ENCODE measurements at places on chromosomes 11 and 22.

- no peak for DNase-seq
These were observed 14.0 kb upstream of the SYT7 start for GRCh38 chr11:61594907-61595257.

- DNase-seq = no peak
These were observed 1.6 kb upstream of the E2F8 start for GRCh38 chr11:19242179-19242932.

GRCh38 chr11:1351278-1351937, 38.3 kb upstream of the BRSK2 start:
- no peak for DNase-seq

DNA sequence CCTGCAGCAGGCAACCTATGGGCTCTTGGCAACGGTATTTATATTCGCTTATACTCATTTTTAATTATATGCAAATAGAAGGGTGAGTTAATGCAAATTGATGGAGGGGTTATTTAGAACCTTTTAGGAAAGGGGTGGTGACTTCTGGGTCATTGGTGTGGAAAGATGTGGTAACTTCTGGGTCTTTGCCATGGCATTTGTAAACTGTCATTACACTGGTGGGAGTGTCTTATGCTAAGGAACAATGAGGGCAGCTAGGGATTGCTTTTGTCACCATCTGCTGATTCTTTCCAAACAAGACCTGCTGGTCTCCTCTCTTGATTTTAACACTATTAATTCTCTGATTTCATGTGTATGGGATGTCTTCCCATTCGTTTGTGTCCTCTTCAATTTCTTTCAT, 11.7 kb upstream of the KAT5 start:
- no peak for DNase-seq

DNA sequence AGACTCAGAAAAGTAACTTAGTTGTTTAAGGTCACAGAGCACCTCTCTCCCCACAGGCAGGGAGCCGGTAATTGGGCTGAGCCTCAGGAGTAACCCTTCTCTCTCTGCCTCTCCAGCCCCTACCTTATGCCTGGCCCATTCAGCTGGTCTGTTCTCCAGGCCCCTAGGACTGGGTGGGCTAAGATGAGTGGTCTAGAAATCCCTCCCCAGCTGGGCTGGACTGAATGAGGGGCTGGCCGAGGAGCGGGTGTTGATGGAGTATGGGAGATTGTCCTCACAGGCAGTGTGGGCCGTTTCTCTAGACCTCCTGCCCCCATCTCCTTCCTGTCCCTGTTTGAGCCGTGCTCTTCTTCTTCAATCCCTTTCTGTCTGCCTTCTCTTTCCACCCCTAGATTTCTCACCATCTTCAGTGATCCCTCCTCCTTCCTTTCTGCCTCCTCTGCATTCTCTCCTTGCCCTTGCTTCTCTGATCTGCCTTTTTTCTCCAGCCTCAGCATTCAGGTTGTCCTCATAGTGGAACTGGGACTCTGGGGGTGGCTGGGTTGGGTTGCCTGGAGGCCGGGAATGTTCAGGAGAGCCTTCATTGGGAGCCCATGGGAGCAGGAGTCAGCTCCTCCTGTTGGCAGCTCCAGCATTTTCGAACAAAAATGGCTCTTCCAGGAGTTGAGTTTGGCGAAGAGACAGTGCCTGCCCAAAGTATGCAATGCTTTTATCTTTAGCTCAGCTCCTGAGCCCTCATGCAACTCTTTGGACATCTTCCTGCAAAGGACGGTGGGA, 7.6 kb downstream of the ST3GAL4 start:
- DNase-seq = peak; percentile 37

DNA sequence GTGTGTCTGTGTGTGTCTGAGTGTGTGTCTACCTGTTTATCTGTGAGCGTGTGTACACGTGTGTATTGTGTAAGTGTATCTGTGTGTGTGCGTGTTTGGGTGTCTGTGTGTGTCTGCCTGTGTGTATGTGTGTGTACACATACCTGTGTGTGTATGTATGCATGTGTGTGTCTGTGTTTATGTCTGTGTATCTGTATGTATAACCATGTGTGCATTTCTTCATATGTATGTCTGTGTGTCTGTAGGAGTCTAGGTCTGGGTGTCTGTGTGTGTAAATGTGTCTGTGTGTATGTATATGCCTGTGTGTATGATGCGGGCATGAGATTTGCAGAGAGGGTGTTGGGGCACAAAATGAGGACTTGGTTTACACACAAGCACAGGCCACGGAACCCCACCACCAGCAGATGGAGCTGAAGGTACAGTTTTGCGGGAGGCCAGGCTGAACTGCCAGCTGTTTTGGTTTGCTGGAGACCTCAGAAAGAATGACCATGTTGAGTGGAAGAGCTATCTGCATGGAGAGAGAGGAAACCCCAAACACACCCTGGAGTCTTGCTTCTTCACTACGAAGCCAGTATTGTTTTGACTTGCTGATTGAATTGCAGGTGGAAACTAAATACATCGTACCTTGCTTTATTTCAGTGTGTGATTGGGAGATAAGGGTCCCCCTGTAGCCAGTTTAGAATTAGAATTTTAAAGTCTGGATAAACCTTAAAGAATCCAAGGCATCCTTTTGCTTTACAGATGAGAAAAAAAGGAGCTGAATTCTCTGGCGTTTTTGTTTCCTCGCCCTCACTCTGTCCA, 497.2 kb downstream of the NTM start:
- peak; percentile 15 for DNase-seq

GRCh38 chr11:69881467-69882269, 62.5 kb upstream of the FGF3 start:
- no peak for DNase-seq
